ENCODE measurements at places on chromosomes 11 and 22. TPM values are rescaled to one million over a fixed set of nuclear protein-coding genes. Genes with fewer than 3 reads are reported as not detected.

TSGA10IP gene
- 0.23 TPM for polyA plus RNA-seq

ACCS gene
- polyA plus RNA-seq = 48.0 TPM

PRSS23 gene
- 85.3 TPM for polyA plus RNA-seq

HEPACAM gene
- 2.2 TPM for polyA plus RNA-seq

DNA sequence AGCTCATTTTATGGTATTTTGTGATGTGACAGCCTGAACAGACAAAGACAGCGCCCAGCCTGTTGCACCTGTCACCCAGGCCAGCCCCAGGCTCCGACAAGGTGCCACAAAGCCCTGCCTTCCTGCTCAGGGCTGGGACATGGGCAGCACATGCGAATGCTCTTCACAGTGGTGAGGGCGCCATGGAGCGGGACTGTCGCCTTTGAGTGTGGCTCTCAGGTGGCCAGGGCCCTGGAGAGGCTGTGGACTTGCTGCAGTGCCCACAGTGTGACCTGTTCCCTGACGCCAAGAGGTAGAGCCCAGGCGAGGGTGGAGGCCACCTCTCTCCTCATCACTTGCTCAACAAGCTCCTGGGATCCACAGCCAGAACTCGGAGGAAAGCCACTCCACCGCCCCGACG is 346.3 kb downstream of the SHANK2 start:
- DNase-seq = no peak

GRCh38 chr22:46072110-46072881 is 78.0 kb upstream of the PPARA start:
- DNase-seq = no peak

GRCh38 chr11:2179516-2179915 is 7.9 kb upstream of the TH start:
- DNase-seq = no peak

DNA sequence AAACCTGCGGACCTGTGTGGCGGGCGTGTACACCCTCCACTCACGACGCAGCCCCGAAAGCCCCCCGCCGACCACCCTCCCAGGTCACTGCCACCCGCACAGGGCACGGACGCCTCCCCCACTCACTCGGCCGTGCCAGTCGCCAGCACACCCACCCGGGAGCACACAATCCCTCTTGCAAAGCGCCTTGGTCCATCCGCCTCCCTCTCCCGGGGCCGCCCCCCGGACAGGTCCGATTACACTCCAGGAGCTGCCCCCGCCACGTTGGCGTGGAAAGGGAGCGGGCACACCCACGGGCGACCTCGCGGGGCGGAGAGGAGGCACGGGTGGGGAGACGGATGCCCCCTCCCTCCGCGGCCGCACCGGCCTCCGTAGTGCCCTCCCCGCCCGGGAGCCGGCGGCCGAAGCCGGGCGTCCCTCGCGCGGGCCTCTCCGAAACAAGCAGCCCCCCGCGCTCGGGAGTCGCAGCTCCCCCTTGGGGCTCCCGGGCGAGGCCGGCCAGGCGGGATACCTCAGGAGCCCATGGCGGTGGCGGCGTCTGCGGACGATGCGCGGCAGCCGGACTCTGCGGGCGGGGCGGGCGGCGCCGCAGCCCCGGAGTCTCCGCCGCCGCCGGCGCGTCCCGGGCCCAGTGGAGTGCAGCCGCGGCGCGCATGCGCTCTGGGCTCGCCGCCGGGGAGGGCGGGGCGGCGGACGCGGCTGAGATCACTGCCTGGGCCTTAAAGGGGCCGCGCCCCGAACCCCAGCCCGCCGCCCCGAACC is at the start of gene TMEM184B:
Gene TMEM184B (minus strand): TSS at position 638 of the 762 bp plus-strand sequence. CDS start 25,049 bp downstream, outside the sequence.
- peak; percentile 77 for DNase-seq

Measured in left kidney (tissue), 8 donors.